ENCODE measurements at places on chromosomes 12 and 14. TPM values are rescaled to one million over a fixed set of nuclear protein-coding genes. Genes with fewer than 3 reads are reported as not detected.
A peak's percentile ranks its signal among the peaks of the same experiment; 100 is the strongest.

The SMARCD1 gene
- total RNA-seq, result 52.5 TPM

DNA sequence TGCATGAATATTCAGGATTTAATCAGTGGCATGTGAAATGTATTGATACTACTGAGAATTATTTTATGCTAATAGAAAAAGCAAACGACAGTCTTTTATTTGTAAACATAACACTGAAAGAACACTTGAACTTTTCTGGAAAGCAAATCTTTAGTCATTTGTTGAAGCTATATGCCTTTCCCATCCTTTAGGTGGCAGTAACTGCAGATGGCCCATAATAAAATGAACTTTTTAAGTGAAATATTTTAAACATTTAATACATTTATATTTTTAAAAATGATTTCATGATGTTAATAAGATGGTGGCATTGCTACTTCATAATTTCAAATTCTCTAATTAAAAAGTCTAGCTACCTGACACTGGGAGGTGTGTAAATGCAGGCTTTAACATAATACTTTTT is 13.9 kb upstream of the KRR1 start:
- DNase-seq, result peak; percentile 28

DNA sequence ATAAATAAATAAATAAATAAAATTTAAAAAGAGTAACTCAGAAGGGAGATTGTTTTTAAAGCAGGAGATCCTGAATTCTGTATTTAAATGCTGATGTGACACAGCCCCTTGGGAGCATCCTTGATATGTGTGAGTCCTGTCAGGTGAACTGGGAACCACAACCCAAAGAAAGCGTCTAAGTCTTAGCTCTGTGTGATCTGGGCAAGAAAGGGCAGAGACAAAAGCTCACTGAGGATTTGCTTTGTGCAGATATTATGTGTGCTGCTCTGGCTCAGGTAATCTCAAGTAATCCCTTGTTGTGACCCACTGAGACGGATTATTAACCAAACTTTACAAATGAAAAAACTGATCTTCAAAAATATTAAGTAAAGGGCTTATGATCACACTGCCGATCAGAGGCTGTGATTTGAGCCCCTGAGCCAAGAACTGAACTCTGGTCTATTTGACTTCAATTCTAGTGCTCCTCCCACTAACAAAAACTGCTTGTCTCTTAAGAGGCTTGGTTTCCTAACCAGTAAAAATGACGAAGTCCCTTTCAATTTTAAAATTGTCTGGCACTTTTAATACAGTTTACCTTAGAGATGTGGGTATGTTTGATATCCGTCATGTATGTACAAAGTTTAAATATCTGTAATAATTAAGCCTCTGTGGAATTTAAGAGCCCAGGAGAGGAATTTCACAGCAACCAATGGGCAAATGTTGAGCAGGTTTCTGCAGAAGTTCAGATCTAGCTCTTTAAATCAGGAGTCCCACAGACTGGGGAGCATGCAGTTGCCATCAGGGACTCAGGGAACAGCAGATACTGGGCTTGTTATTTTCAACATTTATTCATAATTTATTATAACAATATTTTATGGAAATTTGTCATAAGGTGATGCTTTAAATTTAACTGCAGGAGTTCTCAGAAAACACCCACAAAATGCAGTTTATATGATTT is 46.1 kb downstream of the CPM start:
- DNase-seq, result no peak

DNA sequence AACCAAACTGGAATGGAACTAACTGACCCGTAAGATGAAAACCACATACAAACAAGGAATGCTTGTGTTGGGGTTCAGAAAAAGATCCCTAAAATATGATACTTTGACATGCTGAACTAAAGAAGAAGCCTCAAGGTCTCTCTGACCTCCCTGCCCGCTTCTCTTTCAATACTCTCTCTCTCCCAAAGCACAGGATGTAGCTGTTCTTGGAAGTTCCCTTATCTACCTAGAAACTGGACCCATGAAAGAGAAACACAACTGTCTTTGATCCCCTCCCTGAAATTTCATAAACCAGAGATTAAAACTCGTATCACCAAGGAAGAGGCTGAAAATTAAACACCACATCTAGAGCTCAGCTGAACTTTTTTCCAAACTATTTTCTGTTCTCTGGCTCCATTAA is 76.7 kb upstream of the FERMT2 start:
- no peak for DNase-seq

DNA sequence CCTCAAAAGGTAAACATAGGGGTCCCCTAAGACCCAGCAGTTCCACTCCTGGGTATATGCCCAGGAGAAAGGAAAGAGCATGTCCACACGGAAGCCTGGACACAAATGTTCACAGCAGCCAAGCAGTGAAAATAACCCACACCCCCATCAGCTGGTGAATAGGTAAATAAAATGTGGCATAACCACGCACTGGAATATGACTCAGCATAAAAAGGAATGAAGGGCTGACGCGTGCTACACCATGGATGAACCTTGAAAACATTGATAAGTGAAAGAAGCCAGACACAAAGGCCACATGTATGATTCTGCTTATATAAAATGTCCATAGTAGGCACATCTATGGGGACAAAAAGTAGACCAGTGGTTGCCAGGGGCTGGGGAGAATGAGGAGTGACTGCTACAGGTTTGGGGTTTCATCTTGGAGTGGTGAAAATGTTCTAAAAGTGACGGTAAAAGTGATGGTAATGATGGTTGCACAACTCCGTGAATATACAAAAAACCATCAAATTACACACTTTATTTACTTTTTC is 3.8 kb upstream of the SCARB1 start:
- DNase-seq, result peak; percentile 79

GRCh38 chr12:63090716-63091115 is 60.3 kb downstream of the AVPR1A start:
- DNase-seq, result no peak

Measured in fibroblast of villous mesenchyme (primary cell).